ENCODE measurements at places on chromosomes 1 and 21. TPM values are rescaled to one million over a fixed set of nuclear protein-coding genes. Genes with fewer than 3 reads are reported as not detected.

HES3 gene
- total RNA-seq: not detected

CACNA1S gene
- total RNA-seq: 74.9 TPM

NID1 gene
- total RNA-seq: 158 TPM

KISS1 gene
- not detected for total RNA-seq

PODN gene
- total RNA-seq: 17.1 TPM

TTC34 gene
- total RNA-seq: 0.10 TPM

FAM72D gene
- 2.3 TPM for total RNA-seq

ADGRB2 gene
- total RNA-seq: 7.9 TPM

KRTAP11-1 gene
- total RNA-seq: not detected

IL10 gene
- total RNA-seq: 1.4 TPM

EIF2D gene
- 36.1 TPM for total RNA-seq

GGPS1 gene
- 24.2 TPM for total RNA-seq

PIK3R3 gene
- 21.5 TPM for total RNA-seq

TMEM240 gene
- 2.4 TPM for total RNA-seq

FBXO28 gene
- 31.0 TPM for total RNA-seq

FCER1G gene
- 4.4 TPM for total RNA-seq

RAD54L gene
- total RNA-seq: 2.7 TPM

DAP3 gene
- 78.6 TPM for total RNA-seq

OR2L13 gene
- not detected for total RNA-seq

C1QB gene
- total RNA-seq: 18.5 TPM

PFKFB2 gene
- total RNA-seq: 9.5 TPM

ADAMTS4 gene
- total RNA-seq: 18.9 TPM

TNFSF4 gene
- 1.9 TPM for total RNA-seq

NPHS2 gene
- total RNA-seq: not detected

FCN3 gene
- 0.82 TPM for total RNA-seq

LRRC3 gene
- total RNA-seq: 2.4 TPM

GOLT1A gene
- not detected for total RNA-seq

PKN2 gene
- 66.1 TPM for total RNA-seq

FAM110D gene
- 1.5 TPM for total RNA-seq

CSMD2 gene
- total RNA-seq: 2.1 TPM

FMO2 gene
- 2.6 TPM for total RNA-seq

DLGAP3 gene
- total RNA-seq: not detected

CIART gene
- total RNA-seq: 0.92 TPM

SCAMP3 gene
- total RNA-seq: 22.1 TPM

NPPB gene
- not detected for total RNA-seq

S100A7A gene
- total RNA-seq: not detected

ST6GALNAC5 gene
- total RNA-seq: 5.2 TPM

SMCP gene
- not detected for total RNA-seq

GPR161 gene
- 10.1 TPM for total RNA-seq

FAM131C gene
- 0.72 TPM for total RNA-seq

NFASC gene
- total RNA-seq: 4.4 TPM

SORT1 gene
- total RNA-seq: 30.6 TPM
